ENCODE measurements at places on chromosomes 5 and 9.

DNA sequence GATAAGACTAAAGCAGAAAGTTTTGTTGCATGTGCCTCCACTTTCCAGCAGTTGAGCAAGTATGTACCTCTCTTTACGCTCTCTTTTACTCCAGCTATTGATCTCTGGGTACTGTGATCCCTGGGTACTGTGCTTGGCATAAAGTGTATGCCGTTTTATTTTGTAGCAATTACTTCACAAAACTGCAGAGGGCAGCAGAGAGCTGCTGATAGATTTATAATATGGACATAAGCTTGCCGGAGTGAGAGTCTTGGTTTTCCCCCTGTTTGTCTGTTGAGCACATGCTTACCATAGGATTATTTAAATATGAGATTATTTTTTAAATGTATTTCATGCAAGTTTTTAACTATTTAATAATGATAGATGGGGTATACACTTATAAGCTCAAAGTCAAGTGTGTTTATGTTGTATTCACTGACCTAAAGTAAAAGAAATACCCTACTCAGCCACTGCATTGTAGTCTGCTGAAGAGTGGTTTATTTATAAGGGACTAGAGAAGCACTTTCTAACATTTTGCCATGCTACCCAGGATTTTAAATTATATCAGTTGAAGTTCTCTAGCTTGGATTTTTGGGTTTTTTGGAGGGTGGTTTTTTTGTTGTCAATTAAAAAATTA, 13.0 kb downstream of the TTC1 start:
- DNase-seq: peak; percentile 27

- no peak for DNase-seq
These were observed 39.4 kb downstream of the LRSAM1 start for GRCh38 chr9:127490535-127491230.

DNA sequence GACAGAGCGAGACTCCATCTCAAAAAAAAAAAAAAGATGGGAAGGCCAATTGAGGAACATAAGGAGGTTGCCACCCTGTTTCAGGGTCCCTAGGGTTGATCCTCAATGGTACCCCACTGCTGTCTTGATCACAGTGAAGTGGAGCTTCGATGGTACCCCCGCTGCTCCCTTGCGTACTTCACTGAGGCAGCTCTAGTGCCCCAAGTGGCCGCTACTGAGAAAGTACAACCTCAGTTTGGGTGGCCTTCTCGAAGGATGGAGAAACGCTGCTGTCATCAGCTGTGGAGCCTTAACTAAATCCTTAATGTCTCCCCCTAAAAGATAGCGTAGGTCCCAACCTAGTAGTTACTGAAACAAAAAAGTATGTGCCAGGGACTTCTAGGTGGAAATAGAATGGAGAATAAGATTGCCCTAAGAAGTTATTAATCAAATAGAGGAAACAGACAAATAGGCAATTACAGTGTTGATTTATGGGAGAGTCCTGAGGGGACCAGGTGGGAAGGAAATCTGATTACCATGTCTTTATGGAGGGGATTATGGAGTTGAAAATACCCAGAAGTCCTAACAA, 6.3 kb downstream of the TESK1 start:
- DNase-seq: no peak

DNA sequence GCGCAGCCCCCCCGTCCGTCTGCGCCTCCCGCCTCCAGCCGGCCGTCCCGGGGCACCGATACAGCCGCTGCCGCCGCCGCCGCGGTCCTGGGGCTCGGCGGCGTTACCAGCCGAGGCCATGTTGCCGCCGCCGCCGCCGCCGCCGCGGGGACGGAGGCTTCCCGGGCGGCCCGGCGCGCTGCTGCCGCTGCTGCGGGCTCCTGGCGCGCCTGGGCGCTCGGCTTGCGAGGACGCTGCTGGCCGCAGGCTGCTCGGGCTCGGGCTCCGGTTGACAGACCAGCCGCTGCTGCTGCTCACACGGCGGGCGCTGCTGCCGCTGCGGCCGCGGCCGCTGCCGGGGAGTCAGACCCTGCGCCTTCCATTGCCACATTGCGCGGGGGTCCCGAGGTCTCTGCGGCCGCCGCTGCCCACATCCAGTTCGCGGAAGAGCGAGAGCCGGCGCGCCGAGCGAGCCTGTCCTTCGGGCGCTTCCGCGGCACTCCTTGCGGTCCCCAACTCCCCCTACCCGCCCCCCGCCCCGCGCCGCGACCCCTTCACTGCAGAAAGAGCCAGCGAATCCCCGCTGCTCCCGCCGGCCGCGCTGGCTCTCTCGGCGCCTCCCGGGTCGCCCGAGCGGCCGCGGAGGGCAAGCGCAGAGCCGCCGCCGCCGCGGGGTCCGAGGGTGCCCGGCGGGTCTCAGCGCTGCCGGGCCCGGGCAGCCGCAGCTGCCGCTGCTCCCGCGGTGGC, 8.4 kb downstream of the PTCH1 start:
- DNase-seq: no peak

DNA sequence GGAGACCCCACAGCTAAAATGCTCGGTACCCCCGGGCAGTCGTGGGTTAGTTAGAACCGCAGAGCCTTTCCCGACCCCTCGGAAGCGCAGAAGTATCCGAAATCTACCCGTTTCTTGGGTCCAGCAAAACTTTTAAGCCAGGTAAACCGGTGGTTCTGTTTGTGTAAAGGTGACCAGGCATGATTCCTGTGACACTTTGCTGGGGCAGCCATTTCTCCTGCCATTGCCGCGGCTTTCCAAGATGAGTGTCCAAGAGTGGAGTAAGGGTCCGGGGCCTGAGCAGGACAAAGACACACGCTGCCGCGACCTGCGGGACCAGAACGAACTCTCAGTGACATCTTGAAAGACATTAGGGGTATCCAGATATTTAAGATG, 655 bp downstream of the MARVELD2 start:
- no peak for DNase-seq

DNA sequence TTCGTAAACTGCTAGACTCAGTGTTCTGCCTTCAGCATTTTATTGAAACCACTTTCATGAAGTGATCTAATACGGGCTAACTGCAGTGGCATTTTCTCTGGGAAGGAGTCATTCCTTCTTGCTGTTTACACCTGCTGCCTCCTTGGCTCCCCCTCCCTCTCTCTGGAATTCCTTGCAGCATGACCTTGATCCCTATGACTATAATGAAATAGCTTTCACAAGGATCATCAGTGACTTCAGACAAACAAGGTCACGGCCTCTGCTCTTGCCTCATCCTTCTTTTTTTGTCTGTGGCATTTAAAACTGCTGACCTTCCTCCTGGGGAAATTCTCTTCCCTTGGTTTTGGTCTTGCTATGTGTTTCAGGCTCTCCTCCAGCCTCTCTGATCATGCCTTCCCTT, 90.2 kb downstream of the ZNF462 start:
- DNase-seq: no peak

- DNase-seq: no peak
These were observed 194.9 kb downstream of the RFX3 start for GRCh38 chr9:3330792-3331420.

DNA sequence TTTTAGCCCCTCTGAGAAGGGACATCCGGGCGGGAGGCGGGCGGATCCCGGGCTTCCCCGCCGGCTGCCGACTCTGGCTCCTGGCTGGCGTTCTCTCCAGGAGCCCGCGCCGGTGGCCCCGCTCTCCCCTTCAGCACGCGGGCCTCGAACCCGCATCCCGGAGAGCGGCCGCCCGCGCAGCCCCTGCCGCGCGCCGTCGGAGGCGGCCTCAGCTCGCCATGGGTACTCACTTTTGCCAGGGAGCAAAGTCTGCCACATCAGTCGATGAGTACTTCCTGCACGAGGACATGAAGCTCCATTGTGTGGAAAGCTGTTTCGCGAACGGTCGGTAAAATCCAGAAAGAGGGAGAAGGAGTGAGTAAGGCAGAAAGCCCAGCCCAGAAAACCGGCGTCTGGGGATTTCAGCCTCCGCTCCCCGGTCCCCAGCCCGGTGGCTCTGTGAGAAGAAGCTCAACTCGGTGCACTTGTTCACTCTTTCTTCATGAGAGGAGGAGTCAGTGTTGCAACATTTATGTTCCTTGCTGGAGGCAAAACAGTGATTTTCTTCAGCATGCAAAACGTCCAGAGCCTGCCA, at the start of gene PRLR:
Gene PRLR, minus strand, starts transcription at position 450 of the 574 bp plus-strand sequence. CDS start 140,867 bp downstream, outside the sequence.
- no peak for DNase-seq

All from AG09309 (cell line).